ENCODE measurements at places on chromosomes 7 and 10. TPM values are rescaled to one million over a fixed set of nuclear protein-coding genes. Genes with fewer than 3 reads are reported as not detected.

SH2B2 gene
- 17.7 TPM for polyA plus RNA-seq

SPDYE6 gene
- polyA plus RNA-seq = 5.3 TPM

- no peak for DNase-seq
These were observed 33.1 kb upstream of the ARMC3 start for GRCh38 chr10:22894714-22895113.

DNA sequence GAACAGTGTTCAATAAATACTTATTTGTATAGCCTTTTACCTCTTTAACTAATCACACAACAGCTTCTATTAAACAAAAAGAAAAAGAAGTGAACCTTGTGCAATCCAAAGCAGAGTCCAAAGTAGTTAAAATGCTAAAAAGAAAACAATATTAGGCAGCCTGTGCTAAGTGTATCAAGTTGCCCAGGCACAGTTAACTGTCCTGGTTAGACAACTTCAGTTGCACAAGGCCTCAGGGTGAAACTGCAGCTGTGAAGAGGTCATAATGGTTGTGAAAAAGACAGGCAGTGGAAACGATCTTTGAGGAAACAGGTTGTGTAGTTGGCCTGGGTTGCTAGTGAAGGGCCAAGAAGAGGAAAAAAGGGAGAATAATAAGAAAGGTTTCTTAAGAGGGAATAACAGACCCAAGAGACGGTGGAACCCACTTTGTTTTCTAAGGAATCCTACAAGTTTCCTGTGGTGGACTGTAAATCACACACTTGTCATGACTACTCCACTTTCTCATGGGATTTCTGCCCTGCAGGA lies 6.0 kb upstream of the CROT start:
- DNase-seq = no peak

- no peak for DNase-seq
These were observed 255.3 kb downstream of the CELF2 start for GRCh38 chr10:11272915-11273389.

- DNase-seq = no peak
These were observed 6.1 kb downstream of the NPY start for GRCh38 chr7:24290004-24290641.

DNA sequence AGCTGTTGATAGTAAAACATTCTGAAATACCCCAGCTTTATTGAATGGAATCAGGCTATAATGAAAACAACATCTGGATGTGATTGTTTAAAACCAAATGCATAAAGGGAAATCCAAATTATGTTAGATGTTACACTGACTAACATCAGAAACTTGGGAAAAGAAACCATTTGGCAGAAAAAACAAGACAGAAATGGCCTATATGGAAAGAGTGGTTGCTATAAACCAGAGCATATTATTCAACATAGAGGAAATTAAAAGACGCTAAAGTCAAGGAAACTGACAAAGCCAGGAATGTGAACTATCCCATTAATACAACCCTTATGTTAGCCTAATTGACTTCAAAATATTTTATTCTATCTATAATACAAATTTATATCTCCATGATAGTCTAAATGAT lies 53.0 kb upstream of the CABCOCO1 start:
- peak; percentile 65 for DNase-seq

DNA sequence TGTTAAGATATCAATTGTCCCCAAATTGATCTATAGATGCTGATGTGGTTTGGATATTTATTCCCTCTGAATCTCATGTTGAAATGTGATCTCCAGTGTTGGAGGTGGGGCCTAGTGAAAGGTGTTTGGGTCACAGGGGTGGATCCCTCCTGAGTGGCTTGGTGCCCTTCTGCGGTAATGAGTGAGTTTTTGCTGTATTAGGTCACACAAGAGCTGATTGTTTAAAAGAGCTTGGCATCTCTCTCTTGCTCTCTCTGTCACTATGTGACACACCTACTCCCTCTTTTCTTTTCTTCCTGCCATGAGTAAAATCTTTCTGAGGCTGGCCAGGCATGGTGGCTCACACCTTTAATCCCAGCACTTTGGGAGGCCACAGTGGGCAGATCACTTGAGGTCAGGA lies 98.2 kb upstream of the KAT6B start:
- no peak for DNase-seq

- peak; percentile 96 for DNase-seq
These were observed at the start of gene SRRT for GRCh38 chr7:100874577-100875355. TSS of gene SRRT (plus strand) at chr7:100875103. CDS start at chr7:100875591, 488 bp downstream.

DNA sequence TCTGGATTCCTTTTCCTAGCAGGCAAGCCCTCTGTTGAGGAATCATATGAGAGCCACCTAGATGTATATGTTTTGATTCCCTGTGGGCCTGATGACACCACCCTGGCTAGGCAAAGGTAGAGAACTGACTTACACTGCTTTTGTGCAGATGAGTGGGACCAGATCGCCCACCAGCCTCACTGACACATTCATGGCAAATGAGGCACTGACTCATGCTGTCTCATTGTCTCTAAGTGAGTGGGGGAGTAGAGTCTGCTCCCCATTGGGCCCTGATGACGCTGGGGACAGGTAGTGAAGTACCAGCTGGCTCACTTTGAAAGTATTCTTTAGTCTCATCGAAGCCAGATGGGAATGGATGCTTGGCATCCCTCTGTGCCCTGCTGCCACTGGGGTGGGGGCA lies 326.3 kb downstream of the ABCA13 start:
- no peak for DNase-seq

DNA sequence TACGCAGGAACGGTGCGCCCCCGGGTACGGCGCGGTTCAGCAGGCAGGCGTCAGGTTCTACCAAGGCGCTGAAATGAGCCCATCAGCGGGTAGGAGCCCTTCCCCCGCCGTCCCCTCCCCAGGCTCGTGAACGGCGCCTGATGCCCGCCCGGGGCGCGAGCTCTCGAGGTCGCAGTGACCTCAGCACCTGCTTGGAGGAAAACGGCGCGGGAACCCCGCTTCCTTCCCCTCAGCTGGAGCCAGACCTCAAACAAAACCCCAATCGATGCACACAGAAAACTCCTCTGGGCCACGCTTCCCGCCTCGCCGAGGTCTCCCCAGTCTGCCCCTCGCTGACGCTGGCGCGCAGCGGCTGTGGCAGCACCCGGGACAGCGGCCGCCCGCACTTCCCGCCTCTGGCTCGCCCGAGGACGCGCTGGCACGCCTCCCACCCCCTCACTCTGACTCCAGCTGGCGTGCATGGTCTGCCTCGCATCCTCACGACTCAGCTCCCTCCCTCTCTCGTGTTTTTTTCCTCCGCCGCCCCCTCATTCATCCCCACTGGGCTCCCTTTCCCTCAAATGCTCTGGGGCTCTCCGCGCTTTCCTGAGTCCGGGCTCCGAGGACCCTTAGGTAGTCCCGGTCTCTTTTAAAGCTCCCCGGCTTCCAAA lies 514 bp upstream of the GAD2 start:
- DNase-seq = no peak

DNA sequence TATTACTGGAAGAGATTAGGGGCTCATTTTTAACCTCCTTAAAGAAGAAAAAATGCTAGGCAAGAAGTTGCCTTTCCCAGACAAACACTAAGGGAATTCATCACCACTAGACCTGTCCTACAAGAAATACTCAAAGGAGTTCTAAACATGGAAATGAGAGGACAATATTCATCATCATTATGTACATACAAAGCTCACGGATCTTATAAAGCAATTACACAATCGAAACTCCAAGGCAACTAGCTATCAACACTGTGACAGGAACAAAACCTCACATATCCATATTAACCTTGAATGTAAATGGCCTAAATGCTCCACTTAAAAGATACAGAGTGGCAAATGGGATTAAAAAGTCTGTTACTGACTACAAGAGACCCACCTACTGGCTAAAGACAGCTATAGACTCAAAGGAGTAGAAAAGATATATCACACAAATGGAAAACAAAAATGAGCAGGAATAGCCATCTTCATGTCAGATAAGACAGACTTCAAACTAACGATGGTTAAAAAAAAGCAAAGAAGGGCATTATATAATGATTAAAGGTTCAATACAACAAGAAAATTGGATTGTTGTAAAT lies 246.6 kb downstream of the ADRA2A start:
- no peak for DNase-seq

GRCh38 chr7:53048638-53049037 lies 13.2 kb downstream of the POM121L12 start:
- DNase-seq = no peak

DNA sequence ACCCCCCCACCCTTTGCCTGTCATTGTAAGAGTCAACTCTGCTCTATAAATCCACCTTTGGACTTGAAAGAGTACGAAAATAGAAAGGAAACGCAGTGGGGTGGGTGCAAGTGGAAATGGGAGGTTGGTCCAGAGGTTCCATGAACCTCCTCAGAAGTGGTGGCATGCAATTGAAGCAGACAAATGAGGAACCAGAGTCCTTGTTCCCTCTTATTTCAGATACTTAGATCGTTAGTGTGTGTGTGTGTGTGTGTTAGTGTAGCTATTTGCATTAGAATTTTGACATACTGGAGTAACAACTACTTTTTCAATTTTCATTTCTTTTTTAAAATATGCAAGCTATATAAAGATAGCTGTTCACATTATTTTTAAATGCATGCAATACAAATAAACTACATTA lies 18.1 kb upstream of the TFAM start:
- DNase-seq = no peak

- DNase-seq = no peak
These were observed 10.7 kb downstream of the CYP2E1 start for GRCh38 chr10:133537546-133538545.

Data from forelimb muscle (tissue), 1 donor.